Esophagus (tissue), 2 donors: ENCODE measurements at places on chromosomes 7 and 10. TPM values are rescaled to one million over a fixed set of nuclear protein-coding genes. Genes with fewer than 3 reads are reported as not detected.

The WDR91 gene
- polyA plus RNA-seq = 21.9 TPM

The FAM221A gene
- polyA plus RNA-seq = 6.2 TPM

The XRCC2 gene
- polyA plus RNA-seq = 2.0 TPM

The KCNK18 gene
- polyA plus RNA-seq = not detected

The LIPK gene
- polyA plus RNA-seq = 0.12 TPM

The HHEX gene
- 3.4 TPM for polyA plus RNA-seq

The RADIL gene
- 0.93 TPM for polyA plus RNA-seq

The ANKRD1 gene
- polyA plus RNA-seq = 0.96 TPM

The CYP2C18 gene
- 17.3 TPM for polyA plus RNA-seq

The PRF1 gene
- 1.8 TPM for polyA plus RNA-seq

The SPDYE1 gene
- polyA plus RNA-seq = 0.01 TPM

The GCK gene
- 0.18 TPM for polyA plus RNA-seq

The CFAP43 gene
- polyA plus RNA-seq = 0.16 TPM

The PTPRZ1 gene
- polyA plus RNA-seq = 13.3 TPM

The CFTR gene
- 1.2 TPM for polyA plus RNA-seq

The PTTG1IP2 gene
- not detected for polyA plus RNA-seq

The C10orf143 gene
- polyA plus RNA-seq = 3.7 TPM

The ATP6V0A4 gene
- polyA plus RNA-seq = 1.3 TPM

The DRGX gene
- 0.04 TPM for polyA plus RNA-seq

The SFTPA1 gene
- polyA plus RNA-seq = 0.57 TPM

The COL13A1 gene
- 2.0 TPM for polyA plus RNA-seq

The DMBT1 gene
- polyA plus RNA-seq = 0.16 TPM

The SFR1 gene
- polyA plus RNA-seq = 3.8 TPM

The IPMK gene
- 3.4 TPM for polyA plus RNA-seq

The MBL2 gene
- not detected for polyA plus RNA-seq

The PLAC9 gene
- polyA plus RNA-seq = 5.5 TPM

The ZNF680 gene
- 2.1 TPM for polyA plus RNA-seq

The PAPSS2 gene
- 1.3 TPM for polyA plus RNA-seq

The IRF5 gene
- 10.6 TPM for polyA plus RNA-seq

The PIP gene
- polyA plus RNA-seq = not detected

The ZCCHC24 gene
- 6.5 TPM for polyA plus RNA-seq

The OSBPL3 gene
- 22.4 TPM for polyA plus RNA-seq

The CLDN4 gene
- 233 TPM for polyA plus RNA-seq

The UTF1 gene
- polyA plus RNA-seq = not detected

The OPN1SW gene
- polyA plus RNA-seq = not detected

The MYOZ1 gene
- 0.89 TPM for polyA plus RNA-seq

The ACSM6 gene
- not detected for polyA plus RNA-seq

The FGFBP3 gene
- 0.74 TPM for polyA plus RNA-seq

The RET gene
- 0.07 TPM for polyA plus RNA-seq

The HOXA4 gene
- polyA plus RNA-seq = 8.6 TPM

The CCDC172 gene
- polyA plus RNA-seq = not detected

The OR2A1 gene
- 0.01 TPM for polyA plus RNA-seq

The EVX1 gene
- polyA plus RNA-seq = not detected

The PSMA2 gene
- polyA plus RNA-seq = 36.2 TPM

The TAS2R41 gene
- polyA plus RNA-seq = not detected
